ENCODE measurements at places on chromosomes 12 and 14.

GRCh38 chr14:95180966-95181741, 23.8 kb upstream of the DICER1 start:
- no peak for DNase-seq

GRCh38 chr14:77459072-77459723, 1.3 kb downstream of the AHSA1 start:
- peak; percentile 90 for DNase-seq

- no peak for DNase-seq
Observed at GRCh38 chr14:105187935-105188524, 6.9 kb upstream of the NUDT14 start.

- no peak for DNase-seq
Observed at GRCh38 chr12:129304529-129304928, 451.3 kb downstream of the GLT1D1 start.

DNA sequence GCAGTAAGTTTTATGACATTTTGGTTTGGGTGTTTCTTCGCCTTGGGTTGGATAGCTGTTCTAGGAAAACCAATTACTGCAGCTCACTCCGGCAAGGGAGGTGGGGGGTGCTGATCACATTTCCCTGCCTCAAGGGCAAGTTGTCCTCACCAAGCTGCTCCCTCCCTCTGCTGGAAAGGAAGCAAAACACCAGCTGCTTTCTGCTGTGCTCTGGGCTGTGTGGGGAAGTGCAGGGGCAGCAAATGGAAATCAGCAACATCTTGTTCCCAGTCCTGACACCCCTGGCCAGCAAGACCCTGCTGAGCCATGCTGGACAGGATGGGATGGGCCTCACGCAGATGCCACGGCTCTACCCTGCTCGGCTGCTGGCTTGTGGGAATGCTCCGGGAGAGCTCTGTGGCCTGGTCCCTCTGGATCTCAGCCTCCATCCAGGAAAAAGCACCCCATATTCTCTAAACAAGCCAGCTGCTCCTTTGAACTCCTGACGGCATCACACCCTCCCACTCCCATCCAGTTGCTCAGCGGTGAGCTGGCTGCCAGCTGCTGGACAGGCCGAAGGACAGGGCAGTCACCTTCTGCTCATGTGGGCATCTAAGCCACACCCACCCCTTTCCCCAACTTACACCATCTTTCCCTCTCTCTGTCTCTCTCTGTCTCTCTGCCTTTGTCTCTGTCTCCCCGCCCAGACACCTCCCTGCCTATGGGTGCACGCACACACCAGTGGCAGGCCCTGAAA, 52.4 kb upstream of the EIF5 start:
- peak; percentile 53 for DNase-seq

- no peak for DNase-seq
Observed at GRCh38 chr14:54579621-54580020, 12.7 kb downstream of the SAMD4A start.

DNA sequence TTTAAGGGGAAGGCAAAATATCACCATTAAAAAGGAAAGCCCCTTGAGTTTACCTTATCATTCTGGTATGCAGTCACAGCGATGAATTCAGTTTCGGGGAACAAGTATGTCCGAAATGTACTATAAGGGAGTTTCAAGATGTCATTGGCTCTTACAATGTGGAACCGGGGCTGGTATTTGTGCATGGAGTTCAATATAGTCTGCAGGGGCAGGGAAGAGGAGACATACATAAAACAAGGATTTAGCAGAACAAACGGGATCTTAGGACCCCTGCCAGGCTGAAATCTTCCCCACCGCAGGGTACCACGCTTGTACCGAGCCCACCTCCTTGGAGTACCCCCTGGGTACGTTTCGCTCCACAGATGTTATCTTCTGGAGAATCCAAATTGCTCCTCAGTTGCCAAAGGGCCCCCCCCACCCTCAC, 4.5 kb downstream of the TBX3 start:
- DNase-seq = no peak

- no peak for DNase-seq
Observed at GRCh38 chr12:54997929-54998522, 13.5 kb upstream of the TESPA1 start.

GRCh38 chr12:41604830-41605229, 416.7 kb downstream of the PDZRN4 start:
- DNase-seq = no peak

DNA sequence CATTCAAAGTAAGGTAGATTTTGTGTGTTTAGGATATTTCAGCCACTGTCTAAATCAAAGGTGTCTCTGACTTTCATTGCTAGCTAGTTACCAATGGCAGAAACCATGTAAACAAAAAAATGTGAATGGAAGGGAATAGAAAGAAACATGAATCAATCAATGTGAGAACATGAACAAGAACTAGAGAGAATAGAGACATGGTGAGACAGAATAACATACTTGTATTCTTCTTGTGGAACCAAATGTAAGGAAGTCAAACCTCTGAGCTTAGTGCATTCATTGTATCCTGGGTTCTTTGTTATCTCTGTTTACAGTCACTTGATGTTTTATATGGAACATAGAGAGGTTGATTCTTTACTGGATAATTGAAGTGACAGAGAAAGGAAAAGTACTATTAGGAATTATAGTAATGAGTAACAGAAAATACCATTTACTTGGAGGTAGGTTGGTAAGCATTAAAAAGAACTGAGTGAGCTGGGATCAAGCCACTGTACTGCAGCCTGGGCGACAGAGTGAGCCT, 2.6 kb upstream of the WNK1 start:
- DNase-seq = no peak

- DNase-seq = no peak
Observed at GRCh38 chr12:43930032-43930431, 94.2 kb downstream of the TMEM117 start.

- peak; percentile 84 for DNase-seq
Observed at GRCh38 chr14:102508774-102509745, 516 bp downstream of the ANKRD9 start.

- peak; percentile 83 for DNase-seq
Observed at GRCh38 chr12:16347391-16348298, at the start of gene MGST1. Gene MGST1 (plus strand): TSS chr12:16347645. CDS start chr12:16354253, 6,608 bp downstream.

DNA sequence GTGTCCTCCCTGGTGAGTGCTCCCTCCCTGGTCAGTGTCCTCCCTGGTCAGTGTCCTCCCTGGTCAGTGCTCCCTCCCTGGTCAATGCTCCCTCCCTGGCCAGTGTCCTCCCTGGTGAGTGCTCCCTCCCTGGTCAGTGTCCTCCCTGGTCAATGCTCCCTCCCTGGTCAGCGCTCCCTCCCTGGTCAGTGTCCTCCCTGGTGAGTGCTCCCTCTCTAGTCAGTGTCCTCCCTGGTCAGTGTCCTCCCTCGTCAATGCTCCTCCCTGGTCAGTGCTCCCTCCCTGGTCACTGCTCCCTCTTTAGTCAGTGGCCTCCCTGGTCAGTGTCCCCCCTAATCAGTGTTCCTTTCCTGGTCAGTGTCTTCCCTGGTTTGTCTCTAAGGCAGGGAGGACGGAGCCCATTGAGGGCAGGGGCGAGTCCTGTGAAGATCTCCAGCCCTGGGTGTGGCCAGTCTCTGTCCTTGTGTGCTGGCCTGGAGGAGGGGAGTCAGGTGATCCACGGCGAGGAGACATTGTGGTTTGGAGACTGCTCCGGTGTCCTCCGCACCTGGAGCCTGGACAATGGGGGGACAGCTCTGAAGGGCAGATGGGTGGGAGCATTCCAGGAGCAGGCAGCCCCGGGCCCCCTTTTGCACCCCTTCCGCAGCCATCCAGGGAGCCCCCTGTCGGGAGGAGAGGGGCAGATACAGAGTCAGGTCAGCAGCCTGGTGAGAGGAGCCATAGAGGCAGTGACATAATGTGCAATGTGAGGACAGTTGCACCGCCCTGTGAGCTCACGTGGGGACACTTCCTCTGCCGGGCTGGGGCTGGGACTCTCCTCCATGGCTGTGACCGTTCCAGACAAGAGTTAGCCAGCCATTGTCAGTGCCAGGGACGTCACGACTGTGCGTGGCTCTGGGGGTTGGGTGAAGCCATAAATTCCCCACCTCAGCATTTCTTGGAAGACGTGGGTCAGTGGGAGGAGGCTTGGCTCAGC, 93.4 kb downstream of the ADGRD1 start:
- peak; percentile 37 for DNase-seq

DNA sequence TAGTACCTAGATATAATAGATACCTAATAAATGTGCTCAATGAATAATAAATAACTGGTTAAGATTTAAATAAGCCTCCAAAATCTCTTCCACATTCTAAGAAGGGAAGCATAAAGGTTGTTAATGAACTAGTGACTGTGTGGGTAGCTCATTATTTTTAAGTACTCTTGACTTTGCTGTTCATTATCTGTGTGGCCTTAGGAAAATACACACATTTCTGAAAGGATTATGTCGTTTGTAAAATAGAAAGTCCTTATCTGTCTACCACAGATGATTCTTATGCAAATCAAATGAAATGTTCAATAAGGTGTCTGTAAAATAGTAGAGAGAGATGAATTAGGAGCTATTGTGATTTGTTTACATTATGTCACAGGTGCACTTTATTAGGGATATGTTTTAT, 119.5 kb downstream of the LRRK2 start:
- DNase-seq = no peak

DNA sequence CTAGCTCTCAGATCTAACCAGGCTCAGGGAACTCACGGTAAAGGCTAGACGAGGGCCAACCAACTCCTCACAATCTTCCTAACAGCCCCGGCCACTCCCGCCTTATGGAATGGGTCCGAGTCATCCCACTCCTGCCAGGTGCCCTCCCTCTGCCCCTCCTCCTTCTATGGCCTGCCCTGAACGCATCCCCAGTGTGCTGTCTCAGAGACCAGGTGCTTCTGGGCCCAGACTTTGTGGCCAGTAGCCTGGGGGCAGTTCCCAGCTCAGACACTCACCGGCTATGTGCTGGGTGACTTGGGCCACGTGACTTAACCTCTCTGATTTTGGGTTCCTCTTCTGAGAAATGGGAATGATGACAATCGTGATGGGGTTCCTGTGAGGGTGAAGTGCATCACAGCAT, 22.5 kb downstream of the PAPLN start:
- peak; percentile 3 for DNase-seq

DNA sequence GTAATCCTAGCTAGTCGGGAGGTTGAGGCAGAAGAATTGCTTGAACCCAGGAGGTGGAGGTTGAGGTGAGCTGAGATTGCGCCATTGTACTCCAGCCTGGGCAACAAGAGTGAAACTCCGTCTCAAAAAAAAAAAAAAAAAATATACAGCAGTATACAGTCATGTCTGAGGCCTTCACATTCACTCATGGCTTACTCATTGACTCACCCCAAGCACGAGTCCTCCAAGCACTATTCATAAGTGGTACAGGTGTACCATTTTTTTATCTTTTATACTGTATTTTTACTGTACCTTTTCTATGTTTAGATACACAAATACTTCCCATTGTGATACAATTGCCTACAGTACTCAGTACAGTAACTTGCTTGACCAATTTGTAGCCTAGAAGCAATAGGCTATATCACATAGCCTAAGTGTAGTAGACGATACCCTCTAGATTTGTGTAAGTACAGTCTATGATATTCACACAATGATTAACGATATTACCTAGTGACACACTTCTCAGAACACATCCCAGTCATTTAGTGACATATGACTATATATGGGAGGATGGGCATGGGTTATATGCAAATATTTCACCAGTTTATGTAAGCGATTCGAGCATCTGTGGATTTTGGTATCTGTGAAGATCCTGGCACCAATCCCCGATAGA, 12.2 kb downstream of the LLPH start:
- DNase-seq = no peak

GRCh38 chr12:1629338-1630132, 504 bp downstream of the WNT5B start:
- peak; percentile 37 for DNase-seq

DNA sequence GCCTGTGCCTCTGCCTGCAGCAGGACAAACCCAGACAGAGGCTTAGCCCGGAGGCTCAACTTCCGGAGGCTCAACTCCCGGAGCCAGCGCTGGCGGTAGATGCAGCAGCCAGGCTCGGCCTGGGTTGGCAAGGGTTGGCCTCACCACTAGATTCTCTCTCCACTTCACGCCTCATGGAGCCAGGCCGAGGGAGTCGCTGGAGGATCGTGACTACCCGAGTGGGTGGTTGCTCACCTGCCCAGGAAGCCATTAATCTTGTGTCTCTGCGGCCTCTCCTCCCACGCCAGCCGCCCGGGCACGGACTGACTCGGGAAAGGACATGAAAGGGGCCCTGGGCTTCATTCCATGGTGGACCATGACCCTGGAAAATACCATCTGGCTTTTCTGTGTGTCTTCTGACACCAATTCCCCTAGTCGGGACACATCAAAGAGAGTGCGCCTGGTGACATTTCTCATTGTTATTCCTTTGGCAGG, 20.8 kb downstream of the ESRRB start:
- DNase-seq = no peak

GRCh38 chr12:45745861-45746277, 16.4 kb downstream of the ARID2 start:
- no peak for DNase-seq

GRCh38 chr12:15984097-15984800, 73.1 kb downstream of the DERA start:
- DNase-seq = no peak

DNA sequence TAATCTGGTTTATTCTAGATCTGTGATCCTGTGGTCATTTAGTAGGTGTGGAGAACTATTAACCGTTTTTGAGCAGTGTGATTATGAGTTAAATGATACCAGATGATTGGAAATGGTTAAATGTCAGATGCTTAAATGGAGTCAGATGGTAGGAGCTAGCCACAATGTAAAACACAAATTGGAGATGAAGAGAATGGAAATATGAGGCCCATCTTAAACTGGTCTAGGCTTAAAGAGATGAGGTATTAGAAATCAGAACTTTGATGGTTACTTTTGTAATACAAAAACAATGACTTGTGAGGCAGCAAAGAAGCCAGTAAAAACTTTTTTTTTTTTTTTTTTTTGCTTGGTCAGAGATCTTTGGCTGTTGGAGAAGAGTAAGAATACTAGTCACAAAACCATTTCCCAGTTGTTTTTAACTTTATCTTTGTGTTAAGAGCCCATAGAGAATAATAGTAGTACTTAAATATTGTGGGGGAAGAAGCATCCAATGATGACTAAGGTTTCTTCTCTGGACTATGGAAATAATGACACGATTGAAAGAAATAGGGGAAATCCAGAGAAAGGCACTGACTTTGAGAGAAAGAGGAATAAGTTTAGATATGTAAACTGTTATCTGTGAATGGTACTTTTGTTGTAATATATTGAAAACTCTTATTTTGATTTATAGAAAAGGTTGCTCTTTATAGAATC, 95.9 kb downstream of the WNK1 start:
- no peak for DNase-seq

GRCh38 chr14:92397953-92398564, 75.1 kb downstream of the SLC24A4 start:
- no peak for DNase-seq

- no peak for DNase-seq
Observed at GRCh38 chr12:122795807-122796206, 21.4 kb downstream of the CCDC62 start.

- no peak for DNase-seq
Observed at GRCh38 chr12:114783089-114783618, 99.2 kb upstream of the TBX3 start.

- no peak for DNase-seq
Observed at GRCh38 chr14:62076825-62077605, 314.8 kb downstream of the SNAPC1 start.

GRCh38 chr12:66301944-66302826, at the start of gene HELB:
Gene HELB (plus strand): TSS chr12:66302493. CDS start chr12:66302604, 111 bp downstream.
- peak; percentile 100 for DNase-seq

- no peak for DNase-seq
Observed at GRCh38 chr12:82608706-82609105, 78.0 kb upstream of the TMTC2 start.
